ENCODE measurements at places on chromosomes 7 and 10.

GRCh38 chr10:128485701-128486235 is 359.5 kb upstream of the MKI67 start:
- DNase-seq = no peak

GRCh38 chr7:47556511-47557180 is 25.3 kb downstream of the TNS3 start:
- DNase-seq = no peak

DNA sequence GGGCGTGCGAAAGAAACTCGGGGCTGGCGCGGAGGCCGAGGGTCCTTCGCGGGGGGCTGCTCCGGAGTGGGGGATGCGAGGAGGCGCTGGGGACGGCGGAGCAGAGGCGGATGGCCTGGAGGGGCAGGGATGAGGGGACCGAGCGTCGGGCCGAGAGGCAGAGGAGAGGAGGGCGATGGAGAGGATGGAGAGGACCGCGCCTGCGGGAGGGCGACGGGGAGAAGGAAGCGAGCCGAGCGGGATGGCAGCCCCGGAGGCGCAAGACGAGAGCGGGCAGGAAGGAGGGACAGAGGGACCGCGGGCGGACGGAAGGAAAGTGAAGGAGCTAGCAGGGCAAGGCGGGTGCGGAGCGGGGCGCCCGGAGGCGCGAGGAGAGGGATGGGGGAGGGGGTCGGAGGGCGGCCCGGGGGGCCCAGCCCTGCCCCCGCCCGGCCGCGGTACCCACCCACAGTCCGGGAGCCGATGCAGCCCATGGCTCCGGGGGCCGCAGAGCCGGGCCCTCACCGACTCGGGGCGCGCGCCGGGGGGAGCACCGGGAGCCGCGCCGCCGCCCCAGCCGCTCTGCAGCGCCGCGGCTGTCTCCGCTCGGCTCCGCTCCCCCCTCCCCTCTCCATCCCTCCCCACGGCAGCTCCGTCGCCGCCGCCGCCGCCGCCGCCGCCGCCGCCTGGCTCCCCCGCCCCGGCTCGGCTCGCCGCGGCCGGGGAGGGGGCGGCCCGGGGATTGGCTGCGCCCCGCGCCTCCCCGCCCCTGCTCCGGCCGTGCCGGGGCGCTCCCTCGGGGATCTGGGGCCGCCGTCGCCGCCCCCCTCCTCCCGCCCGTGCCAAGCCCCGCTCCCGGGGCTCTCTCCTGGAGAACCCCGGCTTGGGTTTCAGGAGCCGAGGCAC is at the start of gene FAM131B:
TSS of gene FAM131B (minus strand) at position 583 of the 885 bp plus-strand sequence. CDS start at position 473, 110 bp downstream.
- DNase-seq = peak; percentile 50

GRCh38 chr7:29609162-29610037 is 45.8 kb downstream of the PRR15 start:
- no peak for DNase-seq

GRCh38 chr10:87931836-87932230 is 68.4 kb downstream of the PTEN start:
- DNase-seq = no peak

GRCh38 chr7:139855498-139856270 is 26.6 kb downstream of the TBXAS1 start:
- no peak for DNase-seq

DNA sequence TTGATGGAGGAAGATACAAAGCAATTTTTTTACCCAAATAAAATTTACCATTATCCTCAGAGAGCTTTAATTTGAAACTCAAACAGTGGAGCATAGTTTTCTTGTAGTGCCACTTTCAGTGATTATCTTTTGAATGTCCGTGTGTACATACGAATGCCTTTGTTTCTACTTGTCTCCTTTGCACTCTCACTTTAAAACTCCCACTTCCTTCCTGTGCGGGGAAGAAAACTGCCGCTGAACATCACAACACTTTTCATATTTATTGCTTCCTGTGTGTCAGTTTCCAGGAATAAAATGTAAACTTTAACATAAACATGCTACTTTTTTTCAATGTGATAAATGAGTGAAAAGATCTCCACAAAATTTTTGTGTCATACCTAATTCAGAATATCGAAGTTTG is 102.4 kb downstream of the SEMA3A start:
- no peak for DNase-seq

DNA sequence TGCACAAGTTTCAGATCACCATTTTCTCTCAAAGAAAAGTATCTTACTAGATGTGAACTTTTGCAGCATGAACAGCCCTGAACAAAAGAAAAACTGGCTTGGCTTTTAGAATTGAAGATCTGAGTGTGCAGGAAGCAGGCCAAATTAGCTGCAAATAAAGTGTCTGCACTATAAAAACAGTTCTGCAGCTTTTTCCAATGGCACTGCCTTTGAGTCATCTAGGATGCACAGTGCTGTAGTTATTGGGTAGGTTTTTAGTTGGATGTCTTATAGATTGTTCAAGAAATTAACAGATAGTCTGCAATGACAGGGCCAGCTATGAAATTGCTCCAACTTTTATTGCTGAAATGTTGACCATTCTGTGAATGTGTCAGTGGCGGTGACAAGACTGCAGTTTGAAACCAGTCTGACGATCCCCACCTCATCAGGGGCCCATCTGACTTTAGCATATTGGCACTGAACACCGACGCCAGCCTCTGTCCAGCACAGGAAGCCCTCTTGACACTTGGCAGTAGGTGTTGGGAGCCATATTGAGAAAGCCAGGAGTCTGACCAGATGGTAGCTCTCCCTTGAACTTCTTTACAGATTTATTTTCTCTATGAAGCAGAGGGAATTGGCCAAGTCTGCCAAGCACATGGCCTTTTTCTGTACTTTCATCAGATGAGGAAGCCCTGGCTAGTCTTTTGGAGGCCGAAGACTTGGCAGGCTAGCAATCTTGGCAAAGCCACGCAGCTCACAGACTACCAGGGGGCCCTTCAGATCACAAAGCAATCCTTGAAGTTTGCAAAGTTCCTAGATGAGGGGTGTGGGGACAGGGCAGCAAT is 490.6 kb downstream of the NEBL start:
- DNase-seq = no peak

- no peak for DNase-seq
These were observed 153.2 kb downstream of the NRBF2 start for GRCh38 chr10:63286340-63286739.

DNA sequence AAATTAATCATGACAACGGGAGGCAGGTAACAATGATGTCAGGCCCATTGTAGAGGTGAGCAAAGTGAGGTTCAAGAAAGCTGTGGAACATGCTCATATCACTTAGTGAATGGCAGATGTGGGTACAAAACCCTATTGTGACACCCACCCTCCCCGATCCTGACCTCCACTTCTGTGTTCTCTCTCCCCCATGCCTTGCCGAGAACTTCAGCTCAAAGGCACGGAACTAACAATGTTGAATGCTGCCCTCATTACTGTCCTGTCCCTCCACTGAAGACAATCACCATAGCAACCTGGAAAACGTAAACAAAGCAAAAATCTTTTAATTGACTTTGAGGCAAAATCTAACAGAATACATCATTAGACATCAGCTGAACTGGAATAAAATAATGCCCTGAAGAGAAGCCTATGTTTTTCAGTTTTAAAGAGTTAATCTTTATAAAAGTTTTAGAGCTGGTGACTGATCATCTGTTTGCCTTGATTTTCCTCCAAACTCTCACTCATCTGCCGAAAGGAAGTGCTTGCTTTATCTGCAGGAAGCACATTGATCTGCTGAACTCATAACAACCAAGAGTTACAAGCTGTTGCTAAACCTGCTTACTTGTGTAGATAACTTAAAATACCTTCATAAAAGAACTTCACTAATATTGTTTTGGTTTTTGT is 133.6 kb downstream of the CUBN start:
- no peak for DNase-seq

GRCh38 chr7:136036336-136036735 is 59.2 kb upstream of the MTPN start:
- no peak for DNase-seq

GRCh38 chr10:126098226-126098581 is 201.8 kb downstream of the FANK1 start:
- DNase-seq = no peak

- no peak for DNase-seq
These were observed 72.2 kb upstream of the DLX6 start for GRCh38 chr7:96933067-96933645.

- no peak for DNase-seq
These were observed 46.4 kb upstream of the KMT2E start for GRCh38 chr7:104967595-104967994.

GRCh38 chr7:9148687-9149086 is 715.3 kb downstream of the NXPH1 start:
- DNase-seq = no peak

GRCh38 chr7:73394422-73394821 is 39.2 kb upstream of the FZD9 start:
- no peak for DNase-seq

GRCh38 chr7:44824894-44825526 is 22.9 kb downstream of the H2AZ2 start:
- no peak for DNase-seq

GRCh38 chr7:107446988-107447387 is 22.9 kb upstream of the GPR22 start:
- DNase-seq = no peak

- no peak for DNase-seq
These were observed 50.6 kb downstream of the VPS41 start for GRCh38 chr7:38858259-38858884.

DNA sequence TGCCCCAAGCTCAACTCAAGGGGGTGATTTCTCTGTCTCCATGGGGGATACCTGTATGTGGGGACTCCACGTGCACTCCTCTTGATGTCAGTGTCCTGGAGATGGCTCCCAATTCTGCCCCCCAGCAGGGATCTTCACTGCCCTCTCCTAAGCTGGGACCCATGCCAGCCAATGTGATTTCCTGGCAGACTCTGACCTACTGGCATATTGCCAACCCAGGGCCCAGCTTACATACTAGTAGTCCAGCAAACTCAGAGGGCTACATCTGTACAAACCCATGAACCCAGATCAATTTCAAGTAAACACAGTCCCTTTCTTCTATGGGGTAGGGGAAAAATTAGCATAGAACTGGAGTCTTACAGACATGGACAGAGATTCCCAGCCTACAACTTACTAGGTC is 26.2 kb upstream of the BMPR1A start:
- DNase-seq = no peak

GRCh38 chr7:106126170-106126938 is 14.2 kb upstream of the SYPL1 start:
- no peak for DNase-seq

DNA sequence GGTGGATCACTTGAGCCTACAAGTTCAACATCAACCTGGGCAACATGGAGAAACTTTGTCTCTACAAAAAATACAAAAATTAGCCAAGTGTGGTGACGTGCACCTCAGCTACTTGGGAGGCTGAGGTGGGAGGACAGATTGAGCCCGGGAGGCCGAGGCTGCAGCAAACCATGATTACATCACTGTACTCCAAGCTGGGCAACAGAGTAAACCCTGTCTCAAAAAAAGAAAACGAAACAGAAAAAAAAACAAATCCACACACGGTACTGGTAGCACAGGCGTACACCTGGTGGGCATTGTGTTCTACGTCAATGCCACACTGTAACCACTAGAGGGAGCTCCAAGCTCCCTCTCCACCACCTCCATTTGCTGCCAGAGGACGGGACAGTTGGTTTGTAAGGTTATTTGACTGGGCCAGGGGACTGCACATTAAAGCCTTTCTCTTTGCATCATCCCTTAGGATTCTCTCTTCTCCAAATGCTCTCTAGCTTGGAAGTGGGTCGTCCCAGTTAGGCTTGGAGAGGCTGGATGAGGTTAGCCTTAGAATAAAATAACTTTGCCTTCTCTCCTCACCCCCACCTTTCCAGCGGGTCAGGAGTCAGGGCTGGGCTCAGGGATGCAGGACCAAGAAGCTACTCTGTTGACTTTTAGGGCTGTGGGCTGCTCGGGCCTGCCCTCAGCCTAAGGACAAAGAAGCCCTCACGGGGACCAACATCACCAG is 130.8 kb downstream of the SORBS1 start:
- DNase-seq = peak; percentile 60

GRCh38 chr7:2023877-2024566 is 208.7 kb downstream of the MAD1L1 start:
- DNase-seq = no peak

DNA sequence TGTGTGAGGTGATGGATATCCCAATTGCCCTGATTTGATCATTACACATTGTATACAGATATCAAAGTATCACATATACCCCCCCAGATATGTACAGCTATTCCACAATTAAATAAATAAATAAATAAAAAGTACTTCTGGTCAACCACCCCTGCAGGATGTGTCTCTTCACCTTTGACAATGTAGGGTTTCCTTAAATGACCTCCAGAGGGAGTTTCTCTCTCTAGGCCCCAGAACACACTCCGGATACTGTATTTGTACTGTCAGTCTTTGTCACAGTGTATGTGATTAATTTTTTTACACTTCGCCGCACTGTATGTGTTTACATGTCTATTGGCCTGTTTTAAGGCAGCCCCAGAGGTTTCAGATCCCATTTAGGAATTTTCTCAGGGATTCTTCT is 123.6 kb downstream of the ADCYAP1R1 start:
- no peak for DNase-seq

GRCh38 chr10:103969436-103969835 is 2.5 kb downstream of the SLK start:
- no peak for DNase-seq

DNA sequence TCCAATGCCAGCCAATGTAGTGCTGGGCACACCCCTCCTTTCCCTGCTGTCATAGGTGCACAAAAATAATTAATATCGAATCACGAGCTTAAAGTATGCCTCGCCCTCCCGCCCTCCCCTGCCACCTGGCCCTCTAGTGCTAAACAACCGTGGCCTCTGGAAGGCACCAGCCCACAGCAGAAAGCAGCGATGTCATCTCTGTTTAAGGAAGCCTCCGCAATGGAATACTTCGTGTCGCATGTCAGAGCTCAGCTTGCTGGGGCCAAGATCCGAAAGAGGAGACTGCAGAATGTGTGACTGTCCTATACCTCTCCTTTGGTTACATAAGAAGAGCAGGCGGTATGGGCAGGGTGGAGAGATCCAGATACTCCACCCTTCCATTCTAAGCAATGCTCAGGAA is 71.5 kb downstream of the RHOBTB1 start:
- DNase-seq = no peak

- DNase-seq = no peak
These were observed 80.5 kb upstream of the RNF32 start for GRCh38 chr7:156560075-156560474.

- DNase-seq = no peak
These were observed 888.5 kb upstream of the SORCS1 start for GRCh38 chr10:108052981-108053380.

DNA sequence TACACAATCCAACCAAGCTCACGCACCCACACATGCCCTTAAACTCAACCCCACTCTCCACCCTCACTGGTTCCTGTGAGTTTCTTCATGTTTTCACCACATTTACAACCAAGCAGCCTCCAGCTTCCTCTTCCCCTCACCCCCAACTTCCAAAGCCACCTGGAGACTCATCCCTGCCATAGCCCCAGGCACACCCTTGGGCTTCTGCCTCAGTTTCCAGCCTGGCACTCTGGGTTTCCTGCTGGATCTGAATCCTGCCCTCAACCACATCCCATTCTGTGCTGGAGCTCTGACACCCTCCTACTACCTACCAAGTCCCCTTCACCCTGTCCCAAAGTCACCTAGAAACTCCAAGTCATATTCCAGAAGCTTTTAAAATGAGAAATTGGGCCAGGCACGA is 29.4 kb downstream of the CCDC3 start:
- DNase-seq = no peak

GRCh38 chr10:124151466-124152095 is 58.2 kb upstream of the CHST15 start:
- DNase-seq = no peak

GRCh38 chr10:101133489-101134298 is 2.6 kb downstream of the TLX1 start:
- no peak for DNase-seq

GRCh38 chr7:47327346-47327697 is 254.6 kb downstream of the TNS3 start:
- no peak for DNase-seq

GRCh38 chr7:156080596-156080995 is 268.3 kb upstream of the SHH start:
- DNase-seq = no peak

All from GM12892 (cell line).